ENCODE measurements at places on chromosomes 7 and 10.

DNA sequence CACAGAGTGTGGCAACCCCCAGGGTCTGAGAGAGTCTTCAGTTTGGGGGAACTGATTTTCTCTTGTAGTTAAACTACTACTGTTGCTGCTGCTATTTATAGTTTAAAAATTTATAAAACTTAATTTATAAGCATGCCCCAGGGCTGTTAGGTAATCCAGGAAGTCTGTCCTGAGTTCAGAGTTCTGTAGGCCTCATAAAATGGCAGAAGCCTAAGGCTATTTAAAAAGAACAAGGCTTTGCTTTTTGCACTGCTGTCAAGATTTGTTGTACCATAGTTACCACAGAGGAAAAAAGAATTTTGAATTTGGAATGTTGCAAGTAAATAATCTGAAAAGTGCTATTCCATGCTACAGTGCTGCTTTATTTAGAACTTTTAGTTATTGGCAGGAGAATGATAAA is 66.1 kb downstream of the AGK start:
- no peak for DNase-seq

DNA sequence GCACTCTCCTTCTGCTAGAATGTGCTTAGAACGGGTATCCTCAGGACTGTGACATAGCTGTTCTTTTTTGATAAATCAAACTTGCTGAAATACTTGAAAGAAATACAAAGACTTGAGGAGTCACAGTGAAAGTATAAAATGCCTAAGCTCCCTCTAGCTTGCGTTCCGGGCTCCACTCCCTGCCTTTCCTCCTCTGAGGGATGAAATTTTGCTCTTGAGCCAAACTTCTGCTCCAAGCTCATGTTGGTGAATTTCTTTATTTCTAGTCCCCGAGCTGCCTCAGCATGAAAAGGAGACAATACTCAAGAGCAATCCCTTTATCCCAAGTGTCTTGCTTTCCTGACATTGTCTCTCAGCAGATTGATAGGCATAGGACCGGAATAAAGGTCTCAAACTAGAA is 499.6 kb upstream of the ADARB2 start:
- no peak for DNase-seq

- no peak for DNase-seq
Observed at GRCh38 chr10:1376384-1376945, 320.3 kb downstream of the WDR37 start.

DNA sequence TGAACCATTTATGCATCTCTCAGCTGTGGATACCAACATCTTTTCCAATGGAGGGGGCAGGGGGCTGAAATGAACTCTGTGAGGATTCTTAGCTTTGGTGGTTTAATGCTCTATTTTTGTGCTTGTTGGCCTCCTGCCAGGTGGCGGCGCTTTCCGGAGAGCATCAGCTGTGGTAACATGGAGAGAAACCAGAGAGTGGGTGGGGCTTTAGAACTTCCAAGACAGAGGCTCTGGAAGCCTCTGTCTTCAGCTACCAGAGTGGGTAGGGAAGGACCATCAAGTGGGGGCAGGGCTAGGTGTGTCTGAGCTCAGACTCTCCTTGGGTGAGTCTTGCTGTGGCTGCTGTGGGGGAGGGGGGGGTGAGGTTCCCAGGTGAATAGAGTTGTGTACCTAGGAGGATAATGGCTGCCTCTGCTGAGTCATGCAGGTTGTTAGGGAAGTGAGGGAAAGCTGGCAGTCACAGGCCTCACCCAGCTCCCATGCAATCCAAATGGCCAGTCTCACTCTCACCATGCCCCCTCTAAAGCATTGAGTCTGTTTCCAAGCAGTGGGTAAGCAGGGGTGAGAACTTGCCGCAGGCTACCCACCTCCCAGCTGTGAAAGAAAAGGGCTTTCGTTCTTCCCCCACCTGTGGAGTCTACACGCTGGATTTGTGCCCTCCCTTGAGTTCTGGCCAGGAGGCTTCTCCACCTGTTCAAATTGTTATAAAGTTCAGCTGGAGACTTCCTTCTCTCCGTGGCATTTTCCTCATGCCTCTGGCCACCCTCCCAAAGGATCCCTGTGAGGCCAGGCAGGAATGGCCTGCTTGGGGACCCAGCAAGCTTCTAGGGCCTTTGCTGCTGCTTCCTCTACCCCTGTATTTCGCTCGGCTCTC is 527.0 kb downstream of the NEBL start:
- DNase-seq = no peak

GRCh38 chr7:30612658-30613265 is 18.1 kb downstream of the GARS1 start:
- DNase-seq = no peak

- DNase-seq = no peak
Observed at GRCh38 chr10:52100011-52100547, 214.0 kb upstream of the DKK1 start.

DNA sequence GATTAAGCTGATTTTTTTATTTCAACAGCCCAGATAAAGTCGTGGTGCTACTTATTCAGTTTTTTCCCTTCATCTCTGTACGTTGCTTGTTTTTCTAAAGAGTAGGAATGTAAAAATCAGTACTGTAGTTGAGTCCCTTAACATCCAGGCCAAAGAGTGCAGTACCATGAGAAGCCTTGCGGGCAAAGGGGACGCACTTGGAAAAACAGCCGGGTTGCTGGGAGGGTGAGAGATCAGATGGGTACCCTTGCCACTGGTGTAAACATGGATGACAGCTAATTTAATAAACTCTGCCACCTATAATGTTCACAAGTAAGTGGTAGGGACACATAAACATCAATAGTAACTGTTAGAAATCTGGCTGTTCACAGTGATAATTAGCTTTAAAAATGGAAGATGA is 175.9 kb downstream of the POU6F2 start:
- DNase-seq = no peak

DNA sequence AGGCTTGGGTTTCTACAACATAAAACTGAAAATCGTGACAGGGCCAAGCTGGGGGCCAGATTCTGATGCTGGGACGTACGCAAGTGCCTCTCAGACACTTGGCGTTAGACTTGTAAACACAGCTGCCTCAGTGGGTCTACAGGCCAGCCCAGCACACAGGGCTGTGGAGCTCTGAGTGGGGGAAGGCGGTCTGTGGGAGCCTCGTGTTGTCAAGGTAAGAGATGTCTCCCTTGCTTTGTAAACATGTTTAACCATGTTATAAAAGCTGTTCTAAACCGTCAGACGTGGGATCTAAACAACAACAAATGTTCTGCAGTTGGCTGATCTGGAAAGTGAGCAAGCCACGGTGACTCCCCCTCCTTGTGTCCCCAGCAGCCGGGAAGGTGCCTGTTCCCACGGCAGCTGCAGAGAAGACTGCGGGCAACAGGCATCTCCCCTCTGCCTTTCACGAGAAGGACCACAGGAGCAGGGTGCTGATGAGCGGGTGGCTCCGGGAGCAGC is 67.8 kb downstream of the ZRANB1 start:
- no peak for DNase-seq

- DNase-seq = no peak
Observed at GRCh38 chr10:16891375-16892313, 74.4 kb upstream of the RSU1 start.

- no peak for DNase-seq
Observed at GRCh38 chr10:85995791-85996190, 370.8 kb downstream of the GRID1 start.

DNA sequence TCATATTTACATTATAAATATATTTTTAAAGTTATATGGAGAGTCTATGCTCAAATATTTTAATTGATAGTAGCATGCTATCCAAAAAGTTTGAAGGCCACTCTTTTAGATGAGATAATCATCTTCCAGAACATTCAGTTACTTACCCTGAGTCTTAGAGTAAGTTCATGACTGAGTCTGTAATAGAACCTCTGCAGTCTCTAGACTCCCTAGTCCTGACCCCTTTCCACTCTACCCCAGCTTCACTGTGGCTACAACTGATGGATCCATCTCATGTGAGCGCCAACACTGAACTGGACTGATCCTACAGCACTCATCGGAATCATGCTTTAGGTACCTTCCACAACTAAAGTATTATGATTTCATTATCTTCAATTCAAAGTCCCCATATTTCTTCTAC is 10.1 kb downstream of the HACD1 start:
- DNase-seq = no peak

DNA sequence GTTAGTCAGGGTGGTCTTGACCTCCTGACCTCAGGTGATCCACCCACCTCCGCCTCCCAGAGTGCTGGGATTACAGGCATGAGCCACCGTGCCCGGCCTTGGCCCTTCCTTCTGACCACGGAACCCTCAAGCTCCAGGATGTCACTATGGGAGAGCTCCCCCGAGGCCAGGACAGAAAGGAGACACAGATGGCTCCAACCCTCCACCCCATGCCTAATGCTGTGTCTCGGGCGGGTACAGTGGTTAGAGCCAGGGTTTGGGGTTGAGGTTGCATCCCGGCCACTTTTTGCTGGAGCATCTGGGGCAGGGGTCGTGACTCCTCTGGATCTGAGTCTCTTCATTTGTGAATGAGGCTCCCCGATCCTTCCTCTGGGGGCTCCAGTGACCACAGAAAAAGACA is 8.1 kb downstream of the MYL10 start:
- DNase-seq = no peak

DNA sequence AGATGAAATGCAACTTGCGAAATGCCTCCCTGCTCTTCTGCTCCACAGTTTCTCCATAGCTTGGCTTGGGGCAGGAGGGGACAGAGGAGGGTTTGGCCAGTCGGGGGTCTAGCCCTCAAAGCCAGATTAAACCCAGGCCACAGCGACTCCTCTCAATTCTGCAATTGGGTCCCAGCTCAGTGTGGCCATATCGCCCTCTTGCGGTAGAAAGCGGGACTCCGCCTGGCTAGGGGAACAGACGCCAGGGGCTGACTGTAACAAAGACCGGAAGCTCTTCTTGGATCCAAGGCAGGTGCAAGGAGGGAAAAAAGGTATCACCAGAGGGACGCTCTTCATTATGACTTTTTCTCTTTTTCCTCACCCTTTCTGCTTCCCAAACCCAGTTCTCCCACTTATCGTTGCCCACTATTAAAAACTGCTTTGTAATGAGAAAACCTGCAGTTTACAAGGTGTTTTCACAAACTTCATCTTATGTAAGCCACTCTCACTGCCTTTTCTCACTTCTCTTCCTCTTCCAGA is 36.6 kb upstream of the TNPO3 start:
- peak; percentile 64 for DNase-seq

- DNase-seq = no peak
Observed at GRCh38 chr7:94183289-94183749, 179.2 kb upstream of the BET1 start.

- DNase-seq = no peak
Observed at GRCh38 chr10:124577651-124578050, 116.0 kb downstream of the LHPP start.

- DNase-seq = no peak
Observed at GRCh38 chr10:77163670-77164348, 473.8 kb downstream of the KCNMA1 start.

GRCh38 chr7:145263886-145264285 is 428.0 kb upstream of the TPK1 start:
- no peak for DNase-seq

- no peak for DNase-seq
Observed at GRCh38 chr10:122311716-122312115, 40.6 kb downstream of the BTBD16 start.

- no peak for DNase-seq
Observed at GRCh38 chr10:76195654-76196390, 764.4 kb downstream of the LRMDA start.

- no peak for DNase-seq
Observed at GRCh38 chr10:115514895-115515294, 421.7 kb downstream of the ATRNL1 start.

DNA sequence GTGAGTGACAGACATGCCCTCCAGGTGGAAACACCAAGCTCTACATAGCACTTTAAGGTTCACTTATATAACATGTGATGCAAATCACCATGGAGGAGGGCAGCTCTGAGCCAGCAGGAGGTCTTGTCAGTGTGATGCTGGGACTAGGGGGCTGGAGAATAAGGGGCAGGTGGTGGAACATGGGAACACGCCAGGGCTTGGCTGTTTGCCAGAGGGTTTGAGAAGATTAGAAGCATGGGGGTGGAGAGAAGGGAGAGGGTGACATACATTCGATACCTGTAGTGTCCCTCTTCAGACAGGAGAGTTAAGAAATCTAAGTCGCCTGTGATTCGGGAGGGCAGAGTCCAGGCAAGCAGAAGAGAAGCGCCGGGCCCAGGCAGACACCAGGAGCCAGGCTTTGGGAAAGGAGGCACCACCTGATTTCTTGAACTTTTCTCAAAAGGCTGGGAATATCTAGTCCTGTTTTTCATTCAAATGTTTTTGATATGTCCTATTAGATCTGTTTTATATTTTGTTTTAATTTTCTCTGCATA is 16.9 kb upstream of the LAMB4 start:
- no peak for DNase-seq

- DNase-seq = no peak
Observed at GRCh38 chr10:84089162-84089561, 50.1 kb upstream of the GHITM start.

DNA sequence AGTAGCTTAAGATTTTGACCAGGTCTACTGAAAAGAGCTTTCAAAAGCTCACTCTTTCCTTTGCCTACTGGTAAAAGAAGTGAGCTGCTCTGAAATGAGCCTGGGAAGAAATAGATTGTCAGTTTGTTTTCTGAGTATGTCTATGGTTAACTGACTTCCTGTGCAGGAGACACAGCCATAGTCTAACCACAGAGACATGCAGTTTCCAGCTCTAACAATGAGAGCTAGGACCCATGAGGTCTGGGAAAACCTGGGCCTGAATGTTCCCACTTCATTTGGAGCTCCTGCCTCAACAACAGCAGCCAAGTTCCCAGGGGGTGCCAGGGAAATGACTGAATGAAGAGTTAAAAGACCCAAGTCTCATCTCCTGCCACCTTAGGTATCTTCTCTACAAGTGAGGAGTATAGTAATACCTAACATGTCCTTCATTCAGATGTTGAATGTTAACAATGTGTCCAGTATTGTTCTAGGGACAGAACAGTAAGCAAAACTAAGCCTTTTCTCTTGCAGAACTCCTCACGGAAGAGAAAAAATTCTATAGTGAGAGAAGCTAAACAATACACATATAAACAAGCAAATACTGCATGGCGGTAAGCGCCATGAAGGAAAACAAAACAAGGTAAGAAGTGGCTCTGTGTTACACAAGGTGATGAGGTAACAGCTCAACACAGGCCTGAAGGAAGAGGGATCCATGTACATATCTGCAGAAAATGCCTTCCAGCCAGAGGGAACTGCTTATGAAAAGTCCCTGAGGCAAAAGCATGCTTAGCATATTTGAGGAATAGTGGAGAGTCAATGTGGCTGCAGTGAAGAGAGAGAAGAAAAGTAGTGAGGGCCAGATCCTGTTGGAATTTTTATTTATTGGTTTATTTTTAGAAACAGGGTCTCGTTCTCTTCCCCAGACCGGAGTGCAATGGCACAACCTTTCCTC is 26.4 kb upstream of the ANKRD1 start:
- DNase-seq = peak; percentile 2

GRCh38 chr7:82443547-82444219 is at the start of gene CACNA2D1:
CACNA2D1 (minus strand) TSS chr7:82443777.
- no peak for DNase-seq

GRCh38 chr10:103452506-103453230 is 498 bp upstream of the CALHM2 start:
- no peak for DNase-seq

- DNase-seq = no peak
Observed at GRCh38 chr7:25726781-25727311, 425.2 kb upstream of the NFE2L3 start.

GRCh38 chr7:101527844-101528667 is 101.0 kb downstream of the MYL10 start:
- no peak for DNase-seq

- peak; percentile 21 for DNase-seq
Observed at GRCh38 chr7:123624527-123625183, 23.0 kb downstream of the ASB15 start.

GRCh38 chr10:44425466-44425865 is 40.6 kb upstream of the CXCL12 start:
- no peak for DNase-seq

Data from GM12864 (cell line).